Right kidney (tissue), 9 donors: ENCODE measurements at places on chromosomes 13 and 19.
A peak's percentile ranks its signal among the peaks of the same experiment; 100 is the strongest.

GRCh38 chr19:11435833-11436313 is 438 bp downstream of the PRKCSH start:
- DNase-seq, result no peak

DNA sequence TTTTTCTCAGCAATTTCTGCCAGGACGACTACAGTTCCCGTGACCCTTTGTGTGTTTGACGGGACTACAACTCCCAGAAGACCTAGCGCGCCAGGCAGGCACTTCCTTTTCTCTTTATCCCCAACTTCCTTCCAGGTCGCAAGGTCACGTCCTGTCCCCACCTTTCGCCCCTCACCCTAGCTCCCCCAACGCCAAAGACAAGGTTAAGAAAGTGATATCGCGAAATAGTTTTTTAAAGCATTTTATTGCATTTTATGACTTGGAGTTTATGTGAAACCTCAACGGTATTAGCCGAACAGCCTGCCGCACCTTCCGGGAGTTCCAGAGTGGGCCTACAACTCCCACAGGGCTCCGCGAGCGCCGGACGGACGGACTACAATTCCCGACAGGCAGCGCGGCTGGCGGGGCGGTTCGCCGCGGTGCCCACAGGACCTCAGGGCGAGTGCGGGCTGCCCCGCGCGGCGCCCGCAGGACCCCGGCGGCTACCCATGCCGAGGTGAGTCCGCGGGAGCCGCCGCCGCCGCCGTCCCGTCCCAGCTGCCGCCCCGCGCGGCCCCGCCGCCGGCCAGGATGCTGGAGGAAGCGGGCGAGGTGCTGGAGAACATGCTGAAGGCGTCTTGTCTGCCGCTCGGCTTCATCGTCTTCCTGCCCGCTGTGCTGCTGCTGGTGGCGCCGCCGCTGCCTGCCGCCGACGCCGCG is at the start of gene NCLN:
Gene NCLN (plus strand): TSS at position 470 of the 699 bp plus-strand sequence. CDS start 101 bp downstream, at position 571.
- DNase-seq, result peak; percentile 99

GRCh38 chr19:10784257-10784656 is 51.8 kb downstream of the TMED1 start:
- DNase-seq, result no peak

- no peak for DNase-seq
These were observed 28.6 kb downstream of the ZNF44 start for GRCh38 chr19:12265921-12266704.

DNA sequence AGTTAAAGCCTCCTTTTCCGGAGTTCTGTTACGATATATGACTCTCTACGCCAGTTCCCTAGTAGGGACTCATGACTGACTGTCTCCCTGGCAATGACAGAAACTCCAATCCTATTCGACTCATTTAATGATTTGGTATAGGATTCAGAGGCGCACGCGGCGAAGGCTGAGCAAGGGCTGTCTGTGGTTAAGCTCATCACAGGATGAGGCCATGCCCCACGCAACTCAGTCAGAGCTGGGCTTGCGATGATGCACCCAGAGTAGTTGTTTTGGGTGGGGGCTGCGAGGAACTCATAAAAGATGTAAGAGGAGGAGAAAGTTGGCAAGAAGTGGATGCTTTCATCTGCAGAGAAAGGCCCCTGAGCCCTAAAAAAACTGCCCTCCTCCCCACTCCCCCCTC is 468 bp upstream of the SERTM1 start:
- DNase-seq, result no peak

DNA sequence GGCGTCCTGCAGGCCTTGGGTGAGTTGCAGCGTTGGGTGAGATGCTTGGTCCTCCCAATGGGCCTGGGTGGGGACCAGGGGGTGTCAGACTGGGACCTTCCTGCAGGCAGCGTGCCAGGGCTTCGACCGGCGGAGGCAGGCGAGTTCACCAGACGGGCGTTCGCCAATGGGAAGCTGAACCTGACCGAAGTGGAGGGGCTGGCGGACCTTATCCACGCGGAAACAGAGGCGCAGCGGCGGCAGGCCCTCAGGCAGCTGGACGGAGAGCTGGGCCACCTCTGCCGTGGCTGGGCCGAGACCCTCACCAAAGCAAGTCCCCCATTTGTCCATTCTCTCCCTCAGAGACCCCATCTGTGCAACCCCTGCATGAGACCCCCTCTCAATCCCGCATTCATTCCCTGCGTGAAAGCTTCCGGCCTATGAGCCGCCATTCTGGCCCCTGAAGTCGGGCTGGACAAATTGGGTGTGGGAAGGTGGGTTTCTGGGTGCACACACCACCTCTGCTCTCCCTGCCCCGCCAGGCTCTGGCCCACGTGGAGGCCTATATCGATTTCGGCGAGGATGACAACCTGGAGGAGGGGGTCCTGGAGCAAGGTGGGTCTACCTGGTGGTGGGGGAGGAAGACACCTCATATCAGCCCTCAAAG is 1.2 kb downstream of the GTPBP3 start:
- no peak for DNase-seq

DNA sequence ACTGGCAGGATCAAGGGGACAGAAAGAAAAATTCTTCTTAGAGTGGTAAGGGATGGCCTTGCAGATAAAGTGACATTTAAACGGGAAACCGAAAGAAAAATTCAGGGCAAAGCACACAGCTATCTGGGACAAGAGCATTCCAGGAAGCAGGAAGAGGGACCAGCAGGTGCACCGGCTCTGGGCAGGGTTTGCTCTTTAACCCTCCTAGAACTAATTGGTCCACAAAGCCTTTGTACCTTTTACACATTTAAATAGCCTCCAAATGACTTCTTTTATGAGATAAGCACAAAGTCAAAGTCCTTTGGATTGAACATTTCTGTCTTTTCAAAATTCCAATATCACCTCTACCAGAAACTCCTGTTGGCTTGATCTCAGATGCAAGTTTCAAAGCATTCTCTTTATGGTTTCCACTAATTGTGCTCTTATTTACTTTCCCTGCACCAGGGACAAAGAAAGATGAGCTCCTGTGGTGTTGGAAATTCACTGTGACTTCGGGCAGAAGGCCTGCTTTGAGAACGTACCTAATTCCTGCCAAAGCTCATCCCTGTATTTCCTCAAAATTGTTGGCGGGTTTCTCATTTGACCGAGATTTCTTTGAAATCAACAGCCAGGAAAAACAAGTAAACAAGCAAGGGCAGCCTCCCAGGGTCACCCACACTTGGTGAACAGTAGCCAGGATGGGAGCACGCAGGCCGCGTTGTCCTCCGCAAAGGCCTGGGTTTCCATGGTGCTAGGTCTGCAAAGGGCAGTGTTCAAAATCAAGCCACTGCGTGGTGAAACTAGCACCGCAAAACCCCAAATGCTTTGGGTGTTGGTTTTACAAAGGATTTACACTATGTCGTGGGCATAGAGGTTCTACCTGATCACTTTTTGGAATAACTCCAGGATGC is 98.6 kb downstream of the IRS2 start:
- no peak for DNase-seq

GRCh38 chr13:30443957-30444404 is 21.7 kb downstream of the UBE2L5 start:
- no peak for DNase-seq

DNA sequence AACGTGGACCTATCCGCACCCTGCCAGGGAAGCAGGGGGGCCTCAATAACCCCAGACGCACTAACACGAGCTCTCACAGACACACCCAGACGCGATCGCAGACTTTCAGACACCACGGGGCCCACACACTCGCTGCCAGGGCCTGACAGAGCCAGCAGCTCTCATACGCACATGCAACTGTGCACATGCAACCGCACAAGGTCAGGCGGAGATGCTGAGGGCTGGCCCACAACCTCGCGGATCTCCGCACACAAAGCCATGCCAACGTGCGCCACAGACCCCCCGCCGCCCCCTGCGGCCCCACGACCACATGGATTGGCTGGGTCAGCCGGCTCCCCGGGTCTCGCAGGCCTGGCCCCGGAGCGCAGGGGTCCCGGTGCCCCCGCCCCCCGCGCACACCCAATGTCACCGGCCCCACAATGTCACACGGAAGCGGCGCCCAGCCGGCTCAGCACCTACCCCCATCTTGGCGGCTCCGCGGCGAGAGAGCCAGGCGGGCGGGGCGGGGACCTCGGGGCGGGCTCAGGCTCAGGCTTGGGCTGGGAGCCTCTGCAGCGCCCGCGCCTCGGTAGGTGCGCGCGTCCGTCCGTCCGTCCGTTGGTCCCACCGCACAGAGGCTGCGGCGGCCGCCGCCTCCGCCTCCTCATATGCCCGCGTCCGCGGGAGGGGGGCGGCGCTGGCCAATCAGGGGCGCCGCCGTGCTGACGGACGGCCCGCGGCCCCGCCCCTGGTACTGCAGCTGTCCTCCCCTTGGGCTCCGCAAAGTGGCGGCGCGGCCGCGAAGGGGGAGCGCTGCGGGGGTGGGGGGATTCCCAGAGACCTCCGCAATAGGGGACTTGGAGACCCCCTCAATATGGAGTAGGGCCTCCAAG is at the start of gene ATP1A3:
Gene ATP1A3 (minus strand): TSS at position 619 of the 872 bp plus-strand sequence. CDS start 154 bp downstream, at position 465.
- DNase-seq, result peak; percentile 35

GRCh38 chr13:24834902-24835510 is 71.0 kb downstream of the RNF17 start:
- no peak for DNase-seq

DNA sequence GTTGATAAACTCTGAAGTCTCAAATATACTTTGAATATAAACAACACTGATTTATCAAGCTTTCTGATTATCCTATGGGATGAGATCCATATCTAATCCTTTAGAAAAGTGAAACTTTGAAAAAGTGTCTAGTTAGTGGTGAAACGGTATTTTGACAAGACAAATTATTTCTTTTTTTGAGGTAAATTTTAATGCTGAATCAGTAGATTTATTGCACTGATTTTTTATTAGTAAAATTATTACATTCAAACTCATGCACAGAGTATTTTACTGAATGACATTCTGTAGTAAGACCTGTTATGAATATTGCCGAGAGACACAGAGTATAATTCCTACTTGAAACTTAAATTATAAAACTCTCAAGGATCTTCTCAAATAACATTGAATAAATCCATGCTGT is 679.1 kb upstream of the SPRY2 start:
- no peak for DNase-seq

GRCh38 chr19:50551715-50552187 is 16.5 kb downstream of the LRRC4B start:
- peak; percentile 69 for DNase-seq

GRCh38 chr13:31051999-31052398 is 109.7 kb downstream of the HSPH1 start:
- no peak for DNase-seq

DNA sequence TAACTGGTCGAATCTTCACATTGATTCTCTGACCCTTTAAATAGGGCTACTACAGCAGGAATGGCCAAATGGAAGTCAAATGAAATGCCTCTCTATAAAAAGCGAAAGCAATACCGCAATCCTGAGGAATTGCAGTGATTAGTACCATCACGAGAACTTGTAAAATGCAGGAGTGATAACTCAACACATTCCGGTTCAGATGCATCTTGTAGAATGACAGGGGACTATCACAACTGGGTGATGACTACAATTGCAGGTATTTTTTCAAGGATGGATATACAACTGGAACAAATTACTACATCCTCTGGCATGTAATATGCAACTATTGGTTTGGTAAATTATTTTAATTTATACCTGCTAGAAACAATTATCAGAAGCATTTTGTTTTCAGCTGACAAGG is 140.4 kb downstream of the PCDH20 start:
- DNase-seq, result no peak
